ENCODE measurements at places on chromosomes 7 and 10. TPM values are rescaled to one million over a fixed set of nuclear protein-coding genes. Genes with fewer than 3 reads are reported as not detected.

Gene PRSS1
- not detected for total RNA-seq

Gene LRMDA
- total RNA-seq: 17.3 TPM

Gene HGF
- 0.20 TPM for total RNA-seq

GRCh38 chr10:35639728-35640401 is 2.2 kb downstream of the FZD8 start:
- DNase-seq: peak; percentile 65

All from lung microvascular endothelial cell (primary cell).